ENCODE measurements at places on chromosomes 6 and 20.

DNA sequence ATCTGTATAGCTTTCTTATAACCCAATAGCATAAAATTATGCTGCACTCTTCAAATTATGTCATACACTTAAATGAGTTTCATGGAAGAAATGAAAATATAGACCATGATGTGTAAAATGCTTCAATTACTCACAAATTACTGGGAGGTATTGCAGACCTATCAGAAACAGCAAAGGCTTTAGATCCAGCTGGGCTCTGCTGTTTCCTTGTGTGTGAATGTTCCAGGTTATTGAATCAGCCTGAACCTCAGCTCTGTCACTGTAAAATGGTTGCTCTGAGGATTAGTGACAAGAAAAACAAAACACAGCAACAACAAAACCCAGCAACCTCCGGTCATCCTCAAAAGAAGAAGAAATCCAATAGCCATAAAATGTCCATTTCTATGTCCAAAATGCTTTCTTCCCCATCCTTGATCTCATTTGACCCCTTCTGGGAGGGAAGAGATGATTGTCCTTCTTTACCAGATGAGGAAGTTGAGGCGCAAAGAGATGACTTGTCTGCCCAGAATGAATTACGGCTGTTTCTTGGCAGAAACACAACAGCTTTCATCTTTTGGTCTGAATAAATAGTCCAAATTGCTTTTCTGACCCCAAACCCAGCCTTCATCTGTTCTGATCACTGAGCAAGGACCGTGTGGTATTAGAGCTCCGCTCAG lies 42.2 kb upstream of the TGM6 start:
- DNase-seq, result no peak

DNA sequence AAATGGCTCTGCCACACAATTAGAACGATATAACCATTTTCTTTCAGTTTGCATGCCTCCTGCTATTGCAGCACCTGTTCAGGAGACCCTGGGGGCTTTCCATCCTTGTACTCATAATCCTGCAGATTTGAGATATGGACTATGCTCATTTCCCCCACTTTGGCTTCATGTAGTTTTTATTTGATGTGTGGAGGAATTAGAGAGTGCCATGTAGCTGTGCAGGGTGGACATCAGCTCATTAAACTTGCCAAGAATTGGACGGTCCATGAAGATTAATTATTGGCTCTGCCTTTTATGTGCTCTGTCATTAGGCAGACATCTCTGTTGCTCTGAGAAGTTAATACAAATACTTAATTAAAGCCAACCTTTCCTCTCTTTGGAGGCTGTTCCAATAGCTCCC lies 66.2 kb upstream of the CD83 start:
- no peak for DNase-seq

DNA sequence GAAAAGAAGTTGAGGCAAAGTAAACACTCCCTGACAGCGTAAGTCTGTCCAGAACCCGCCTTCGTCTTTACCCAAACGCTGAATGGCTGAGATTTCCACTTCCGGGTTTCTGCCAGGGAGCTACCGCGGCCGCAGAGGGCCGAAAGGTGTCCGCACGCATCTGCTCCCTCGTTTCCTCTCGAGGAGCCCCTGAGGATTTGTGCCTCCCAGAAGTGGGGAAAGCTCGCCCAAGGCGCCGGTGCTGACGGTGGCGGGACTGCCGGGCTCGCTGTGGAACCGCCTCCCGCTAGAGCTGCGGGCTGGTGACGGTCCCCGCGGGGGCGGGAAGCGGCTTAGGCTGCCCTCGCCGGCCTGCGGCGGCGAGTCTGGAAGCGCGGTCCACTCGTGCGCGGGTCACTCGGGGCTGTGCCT lies 1760.2 kb upstream of the DEFB115 start:
- DNase-seq, result peak; percentile 85

DNA sequence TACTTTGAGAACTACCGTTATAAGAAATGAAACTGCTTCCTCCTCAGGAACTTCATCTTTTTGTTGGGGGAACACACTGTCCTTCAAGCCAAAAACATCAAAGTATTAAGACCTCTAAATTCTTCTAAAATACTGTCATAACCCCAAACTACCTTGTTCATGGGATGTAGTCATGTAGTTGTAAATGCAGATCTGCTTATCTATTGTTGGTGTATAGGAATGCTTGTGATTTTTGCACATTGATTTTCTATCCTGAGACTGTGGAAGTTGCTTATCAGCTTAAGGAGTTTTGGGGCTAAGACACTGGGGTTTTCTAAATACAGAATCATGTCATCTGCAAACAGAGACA lies 282.9 kb upstream of the RUNX2 start:
- DNase-seq, result no peak

- no peak for DNase-seq
Measured at GRCh38 chr20:7144464-7144863, 377.0 kb downstream of the BMP2 start.

GRCh38 chr20:62504323-62504722 lies 28.5 kb upstream of the GATA5 start:
- DNase-seq, result no peak

DNA sequence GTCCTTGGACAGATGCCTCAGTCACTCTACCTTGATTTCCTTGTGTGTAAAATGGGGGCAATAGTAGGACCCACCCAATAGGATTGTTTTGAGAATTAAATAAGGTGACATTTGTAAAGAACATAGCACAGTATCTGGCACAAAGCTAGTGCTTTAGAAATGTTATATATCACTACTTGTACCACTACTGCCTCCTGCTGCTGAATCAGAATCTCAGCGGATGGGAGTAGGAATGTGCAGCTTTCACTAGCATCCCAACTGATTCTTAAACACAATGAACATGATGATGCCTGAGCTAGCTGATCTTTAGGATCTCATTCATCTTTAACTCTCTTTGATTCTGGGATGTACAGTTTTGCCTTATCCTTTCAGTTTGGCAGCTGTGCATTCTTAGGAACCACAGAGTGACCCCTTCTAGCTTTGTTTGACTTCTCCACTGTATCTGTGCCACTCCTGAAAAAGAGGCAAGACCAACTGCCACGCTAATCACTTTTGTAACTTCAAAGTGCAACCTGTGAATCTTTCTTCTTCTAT lies 7.2 kb downstream of the PBOV1 start:
- DNase-seq, result no peak

GRCh38 chr20:50285376-50286173 lies 94.9 kb downstream of the CEBPB start:
- no peak for DNase-seq

DNA sequence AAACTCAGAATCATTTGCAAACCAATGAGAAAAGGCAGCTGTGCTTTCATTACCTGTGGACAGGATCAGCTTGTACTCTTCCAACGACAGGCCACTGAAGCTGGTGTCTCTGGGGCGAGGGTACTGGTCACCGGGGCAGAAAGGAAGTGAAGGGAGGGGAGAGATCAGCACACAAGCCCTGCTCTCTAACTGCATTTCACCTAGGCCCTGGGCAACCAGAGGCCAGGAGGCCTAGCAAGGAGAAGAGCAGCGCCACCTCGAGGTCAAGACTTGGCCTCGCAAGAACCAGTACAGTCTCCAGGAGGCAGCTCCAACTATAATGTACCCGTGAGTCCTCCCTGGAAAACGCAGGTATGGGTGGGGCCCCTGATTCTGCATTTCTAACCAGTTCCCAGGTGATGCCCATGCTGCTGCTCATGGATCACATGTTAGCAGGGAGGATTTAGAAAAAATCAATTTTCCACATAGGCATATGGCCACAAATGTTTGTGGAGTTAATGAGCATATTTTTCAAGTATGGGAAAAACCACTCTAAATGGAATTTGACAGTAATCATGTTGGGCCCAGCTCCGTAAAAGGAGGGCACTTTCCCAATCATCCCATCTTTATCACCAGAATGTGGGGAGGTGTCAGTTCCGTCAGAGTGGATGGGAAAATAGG lies 11.0 kb downstream of the UQCC2 start:
- no peak for DNase-seq

GRCh38 chr6:4593951-4594350 lies 182.3 kb upstream of the CDYL start:
- no peak for DNase-seq

All from NCI-H1930 (cell line).